ENCODE measurements at places on chromosomes 7 and 10.

DNA sequence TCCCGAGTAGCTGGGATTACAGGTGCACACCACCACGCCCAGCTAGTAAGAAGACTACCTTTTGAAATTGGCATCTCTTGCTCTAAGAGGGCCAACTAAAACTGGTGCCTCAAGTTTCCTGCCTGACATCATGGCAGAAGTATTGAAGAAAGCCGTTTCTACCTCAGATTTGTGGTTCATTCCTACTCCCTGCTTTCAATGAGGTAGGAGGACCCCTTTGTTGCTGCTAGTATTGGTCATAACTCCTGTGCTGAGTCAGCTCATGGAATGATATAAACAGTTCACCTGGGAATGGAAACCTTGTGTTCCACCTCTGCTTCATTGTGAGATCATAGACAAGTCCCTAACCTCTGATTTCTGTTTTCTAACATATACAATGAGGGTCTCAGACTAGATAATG, 82.8 kb downstream of the CDK6 start:
- no peak for DNase-seq

GRCh38 chr10:44988957-44989585, 10.5 kb upstream of the DEPP1 start:
- no peak for DNase-seq

DNA sequence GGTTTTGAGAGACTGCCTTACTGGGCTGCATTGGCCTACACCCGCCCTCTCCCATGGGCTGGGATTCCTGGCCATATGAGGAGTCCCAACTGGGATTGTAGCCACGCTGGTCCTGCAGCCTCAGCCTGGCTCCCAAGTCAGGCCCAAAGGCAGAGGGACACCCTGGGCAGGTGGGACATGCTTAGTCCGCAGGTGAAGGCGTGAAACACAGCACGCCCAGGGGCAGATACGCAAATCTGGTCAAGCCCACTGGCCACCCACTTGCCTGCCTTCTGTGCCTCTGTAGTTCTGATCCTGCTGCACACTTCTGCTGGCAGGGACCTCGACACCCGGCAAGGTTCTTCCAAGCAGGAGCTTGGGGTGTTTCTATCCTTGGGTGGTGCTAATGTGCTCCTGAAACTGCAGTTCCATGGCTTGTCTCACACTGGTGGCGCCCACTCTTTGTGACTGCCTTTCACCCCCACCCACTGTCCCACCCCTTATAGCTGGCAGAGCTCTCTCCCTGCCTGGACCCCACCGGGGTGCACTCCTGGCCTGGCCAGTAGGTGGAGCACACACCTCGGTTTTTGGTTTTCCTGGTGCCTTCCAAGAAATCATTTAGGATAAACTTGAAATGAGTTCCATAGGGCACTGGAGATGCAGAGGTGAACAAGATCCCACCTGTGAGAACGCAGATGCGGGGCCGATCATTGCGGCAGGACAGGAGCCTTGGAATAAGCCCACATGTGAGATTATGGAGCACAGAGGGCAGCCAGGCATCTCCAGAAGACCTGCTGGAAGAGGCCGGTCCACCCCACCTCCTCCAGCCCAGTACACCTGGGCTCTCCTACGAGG, 47.9 kb downstream of the MKI67 start:
- DNase-seq: no peak

- DNase-seq: no peak
Observed at GRCh38 chr10:68233046-68233445, 1.1 kb upstream of the ATOH7 start.

GRCh38 chr7:149475121-149476045, 14.5 kb upstream of the ZNF777 start:
- DNase-seq: no peak

DNA sequence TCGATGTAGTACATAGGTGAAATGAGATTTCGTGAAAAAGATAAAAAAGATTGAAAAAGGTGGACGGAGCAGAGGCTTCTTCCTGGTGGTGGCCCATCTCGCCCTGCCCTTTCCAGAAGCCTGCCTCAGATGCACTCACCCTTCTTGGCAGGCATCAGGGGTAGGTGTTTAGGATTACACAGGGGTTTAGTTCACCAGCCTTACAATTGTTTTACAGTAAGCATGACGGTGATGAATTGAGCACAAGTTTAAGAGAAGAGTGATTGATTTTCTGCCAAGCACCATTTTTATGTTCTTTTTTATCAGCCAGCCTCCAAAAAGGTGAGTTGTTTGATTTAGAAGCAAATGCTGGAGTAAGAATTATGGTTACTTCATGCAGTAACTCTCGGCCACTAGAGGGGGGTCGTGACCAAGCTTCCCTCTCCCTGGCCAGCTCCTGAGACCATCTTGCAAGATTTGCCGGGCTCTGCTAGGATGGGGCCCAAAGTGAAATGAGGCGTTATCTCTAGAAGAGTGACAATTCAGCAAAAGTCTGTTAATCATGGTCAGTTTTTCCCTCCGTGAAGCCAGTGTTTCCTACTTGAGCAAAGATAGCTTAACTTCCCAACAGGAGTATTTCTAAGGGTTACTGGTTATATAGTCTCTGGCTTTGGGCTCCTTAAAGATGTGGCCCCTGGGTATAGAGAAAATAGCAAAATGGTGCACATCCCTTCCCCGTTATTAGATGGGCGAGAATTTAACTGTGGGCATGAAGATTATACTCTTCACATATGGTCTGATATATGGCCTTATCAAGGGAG, 228.8 kb downstream of the BMPER start:
- peak; percentile 28 for DNase-seq

DNA sequence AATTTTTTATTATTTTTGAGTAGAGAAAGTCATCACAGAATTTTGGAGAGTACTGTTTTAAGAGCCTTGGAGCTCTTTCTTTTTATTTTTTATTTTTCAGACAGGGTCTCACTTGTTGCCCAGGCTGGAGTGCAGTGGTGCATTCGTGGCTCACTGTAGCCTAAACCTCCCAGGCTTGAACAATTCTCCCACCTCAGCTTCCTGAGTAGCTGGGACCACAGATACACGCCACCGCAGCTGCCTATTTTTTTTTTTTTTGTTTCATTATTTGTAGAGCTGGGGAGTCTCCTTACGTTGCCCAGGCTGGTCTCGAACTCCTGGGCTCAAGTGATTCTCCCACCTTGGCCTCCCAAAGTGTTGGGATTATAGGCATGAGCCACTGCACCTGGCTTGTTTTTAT, 10.6 kb downstream of the CPA4 start:
- DNase-seq: peak; percentile 51

GRCh38 chr7:26449175-26450165, 157.8 kb downstream of the SNX10 start:
- no peak for DNase-seq

GRCh38 chr7:31304446-31304845, 36.1 kb downstream of the NEUROD6 start:
- no peak for DNase-seq

- DNase-seq: no peak
Observed at GRCh38 chr7:81960026-81960425, 190.2 kb upstream of the HGF start.

Data from Jurkat, Clone E6-1 (cell line).